ENCODE measurements at places on chromosomes 4 and X. TPM values are rescaled to one million over a fixed set of nuclear protein-coding genes. Genes with fewer than 3 reads are reported as not detected.

DNA sequence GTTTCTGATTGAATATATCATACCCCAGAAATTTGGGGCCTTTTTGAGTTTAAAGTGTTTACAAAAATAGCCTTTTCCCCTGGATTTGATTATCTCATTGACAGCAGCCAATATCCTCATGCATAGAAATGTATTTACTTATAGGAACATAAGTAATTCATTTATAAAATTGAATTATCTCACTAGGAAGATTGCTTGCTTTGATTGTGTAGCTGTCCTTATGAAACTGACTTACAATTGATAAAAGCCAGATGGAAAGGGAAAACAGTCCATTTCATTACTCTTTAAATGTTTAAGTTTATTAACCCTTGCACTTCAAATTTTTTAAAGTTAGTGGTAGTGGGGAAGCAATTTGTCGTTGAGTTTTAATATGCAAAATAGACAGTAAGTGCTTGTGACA is 310.2 kb upstream of the TBX22 start:
- no peak overlapping the region for H3K27ac ChIP-seq
- no peaks in the 10 kb centered on the region for H3K27me3 ChIP-seq
- no peak overlapping the region for H3K4me3 ChIP-seq
- H3K36me3 ChIP-seq: no peaks in the 10 kb centered on the region

- no peak for DNase-seq
- no peaks in the 10 kb centered on the region for H3K27me3 ChIP-seq
- H3K27ac ChIP-seq: no peak overlapping the region
- no peaks in the 10 kb centered on the region for H3K4me1 ChIP-seq
- no peak overlapping the region for H3K4me3 ChIP-seq
- H3K36me3 ChIP-seq: no peaks in the 10 kb centered on the region
These were observed 697.8 kb upstream of the HS3ST1 start for GRCh38 chr4:12126474-12126873.

DNA sequence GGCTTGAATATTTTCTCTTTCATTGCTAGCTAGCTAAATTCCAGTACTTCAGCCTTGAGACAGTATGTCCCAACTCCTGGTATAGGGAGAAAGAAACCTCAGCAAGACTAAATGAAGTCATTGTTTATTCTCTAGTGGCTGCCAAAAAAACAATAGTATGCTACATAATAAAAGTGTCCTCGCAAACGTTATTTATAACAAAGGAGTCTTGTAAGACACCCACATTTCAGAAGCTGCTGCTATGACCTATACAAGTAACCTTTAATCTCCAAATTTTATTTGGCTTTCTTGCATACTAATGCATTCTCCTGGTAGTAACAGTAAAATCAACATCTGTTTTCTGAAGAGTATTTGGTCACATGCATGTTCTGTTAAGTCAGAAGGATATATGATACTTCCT is 28.8 kb downstream of the NEK1 start:
- no peaks in the 10 kb centered on the region for H3K27me3 ChIP-seq
- no peak overlapping the region for H3K4me3 ChIP-seq
- no peak overlapping the region for H3K27ac ChIP-seq
- H3K36me3 ChIP-seq: no peaks in the 10 kb centered on the region
- H3K4me1 ChIP-seq: peaks cover 22% of the 10 kb centered on the region
- peak; percentile 22 for DNase-seq

- H3K27ac ChIP-seq: no peak overlapping the region
- no peak overlapping the region for H3K4me3 ChIP-seq
- no peaks in the 10 kb centered on the region for H3K36me3 ChIP-seq
These were observed 497.1 kb upstream of the TENM3 start for GRCh38 chr4:181745933-181746625.

- H3K4me1 ChIP-seq: no peaks in the 10 kb centered on the region
- DNase-seq: no peak
- no peaks in the 10 kb centered on the region for H3K36me3 ChIP-seq
- no peak overlapping the region for H3K4me3 ChIP-seq
- H3K27ac ChIP-seq: no peak overlapping the region
These were observed 433.9 kb upstream of the CPEB2 start for GRCh38 chr4:14568351-14568750.

DNA sequence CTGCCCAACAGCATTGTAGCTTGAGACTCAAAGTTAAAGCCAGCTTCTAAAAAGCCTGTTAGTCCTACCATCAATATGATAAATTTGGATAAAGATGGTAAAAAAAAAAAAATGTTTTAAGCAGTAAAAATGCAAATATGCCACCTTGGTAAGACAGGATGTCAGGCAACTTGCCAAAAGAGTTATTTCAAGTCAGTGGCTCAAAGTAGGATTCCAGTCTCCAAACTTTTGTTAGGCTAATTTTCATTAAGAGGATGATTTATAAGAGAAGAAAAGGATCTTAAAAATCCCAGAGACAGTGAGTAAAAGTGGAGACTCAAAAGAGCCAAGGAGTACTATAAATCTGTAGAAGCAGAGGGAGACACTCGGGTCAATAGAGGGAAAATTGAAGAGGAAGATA is 47.5 kb downstream of the GASK1B start:
- H3K27ac ChIP-seq: no peak overlapping the region
- no peak for DNase-seq
- no peak overlapping the region for H3K4me3 ChIP-seq
- no peaks in the 10 kb centered on the region for H3K36me3 ChIP-seq
- H3K4me1 ChIP-seq: peaks cover 39% of the 10 kb centered on the region

- no peaks in the 10 kb centered on the region for H3K36me3 ChIP-seq
- H3K4me3 ChIP-seq: no peak overlapping the region
- no peaks in the 10 kb centered on the region for H3K4me1 ChIP-seq
- no peak for DNase-seq
- H3K27ac ChIP-seq: no peak overlapping the region
- no peaks in the 10 kb centered on the region for H3K27me3 ChIP-seq
These were observed 353.1 kb upstream of the SPOCK3 start for GRCh38 chr4:167587361-167587760.

CDS1 gene
- 0.23 TPM for total RNA-seq

WNK3 gene
- not detected for total RNA-seq

ARMCX2 gene
- 164 TPM for total RNA-seq

EGF gene
- total RNA-seq: 1.7 TPM

CHRNA9 gene
- not detected for total RNA-seq

SULT1B1 gene
- not detected for total RNA-seq

STAP1 gene
- not detected for total RNA-seq

ABCG2 gene
- 0.42 TPM for total RNA-seq
